Stimulated activated CD4-positive, alpha-beta T cell treated with anti-CD3 and anti-CD28 coated beads, Interleukin-1b, Interleukin-23, amount 100 ng/mL, for 4 hours (primary cell): ENCODE measurements at places on chromosomes 5 and 9.
A peak's percentile ranks its signal among the peaks of the same experiment; 100 is the strongest.

- no peak for DNase-seq
Measured at GRCh38 chr9:91927922-91928510, 22.0 kb downstream of the ROR2 start.

DNA sequence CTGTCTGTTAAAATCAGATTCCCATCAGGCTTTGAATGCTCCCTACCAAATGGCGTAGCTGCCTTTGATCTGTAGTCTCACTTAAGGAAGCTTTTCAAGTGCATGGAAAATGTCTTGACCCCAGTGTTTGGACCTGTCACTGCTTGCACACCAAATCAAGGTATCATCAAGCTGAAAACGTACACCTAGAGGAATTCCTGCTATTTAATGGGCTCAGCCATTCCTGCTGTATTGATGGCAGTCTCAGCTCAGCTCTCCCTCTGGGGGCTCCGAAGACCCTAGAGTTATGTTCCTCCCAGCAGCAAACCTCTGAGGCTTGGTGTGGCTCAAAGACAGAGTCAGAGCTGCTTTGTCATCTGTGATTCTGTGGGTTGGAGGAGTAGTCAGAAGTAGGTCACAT lies 63.5 kb downstream of the PGM5 start:
- DNase-seq: no peak

DNA sequence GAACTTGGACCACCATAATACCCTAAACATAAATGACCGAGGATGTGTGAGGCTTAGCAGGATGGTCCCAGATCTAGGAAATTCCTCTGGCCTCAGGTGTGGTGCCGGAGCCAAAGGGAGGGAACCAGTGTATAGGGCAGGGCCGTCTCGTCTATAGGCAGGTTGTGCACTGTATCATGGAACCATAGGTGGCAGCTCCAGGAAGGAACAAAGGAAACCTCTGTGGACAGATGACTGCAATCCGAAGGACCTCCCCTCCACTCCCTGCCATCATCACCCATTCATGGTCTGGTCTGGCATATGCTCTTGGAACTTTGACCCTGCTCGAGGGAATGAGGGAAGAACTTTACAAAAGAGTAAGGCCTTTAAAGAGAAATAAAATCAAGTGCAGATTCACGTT lies 2.9 kb upstream of the MACIR start:
- no peak for DNase-seq

DNA sequence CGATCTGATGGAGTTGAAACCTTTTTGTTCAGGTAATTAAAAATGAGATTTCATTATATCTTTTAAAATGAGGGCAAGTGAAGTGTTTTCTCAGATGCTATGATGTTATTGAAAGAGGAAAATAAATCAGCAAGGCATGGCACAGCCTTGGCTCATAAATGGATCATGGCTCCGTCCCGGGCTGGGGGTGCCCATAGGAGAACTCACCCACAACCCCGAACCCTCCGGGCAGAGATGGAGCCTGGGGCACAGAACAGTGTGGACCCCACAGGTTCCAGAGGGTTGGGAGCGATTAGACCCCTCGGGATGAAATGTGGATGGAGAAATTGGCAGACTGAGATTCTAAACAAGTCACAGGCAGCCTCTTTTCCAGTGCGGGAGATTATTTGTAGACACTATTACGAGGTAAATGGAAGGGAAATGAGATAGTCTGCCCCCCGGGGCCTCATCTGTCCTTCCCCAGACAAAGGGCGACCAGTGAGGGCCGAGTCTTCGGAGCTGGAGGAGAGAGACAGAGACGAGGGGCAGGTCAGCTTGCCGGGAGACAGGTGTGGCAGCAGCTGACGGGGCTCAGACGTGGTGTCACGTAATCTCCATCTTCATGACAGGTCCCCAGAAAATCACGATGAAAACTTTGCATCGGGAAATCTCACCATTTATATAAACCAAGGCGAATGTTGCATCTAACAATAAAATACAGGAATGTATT lies 33.7 kb downstream of the NDUFS6 start:
- DNase-seq: no peak

DNA sequence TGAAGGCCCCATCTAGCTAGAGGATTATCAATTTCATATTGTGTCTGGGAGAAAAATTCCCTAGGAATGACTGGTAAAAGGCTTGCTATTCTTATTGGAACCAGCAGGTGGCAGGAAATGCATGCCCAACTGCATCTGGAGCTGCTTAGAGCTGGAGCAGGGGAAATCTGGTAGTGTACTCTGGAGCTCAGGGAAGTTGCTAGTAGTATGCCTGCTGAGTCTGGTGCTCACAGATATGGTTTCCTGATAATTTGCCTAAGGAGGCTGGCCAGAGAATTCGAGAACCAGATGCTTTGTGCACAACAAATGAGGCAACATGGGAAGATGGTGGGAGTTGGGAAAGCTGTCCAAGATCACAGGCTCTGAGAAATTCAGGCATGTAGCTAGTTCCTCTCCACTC lies 53.7 kb downstream of the G3BP1 start:
- no peak for DNase-seq

DNA sequence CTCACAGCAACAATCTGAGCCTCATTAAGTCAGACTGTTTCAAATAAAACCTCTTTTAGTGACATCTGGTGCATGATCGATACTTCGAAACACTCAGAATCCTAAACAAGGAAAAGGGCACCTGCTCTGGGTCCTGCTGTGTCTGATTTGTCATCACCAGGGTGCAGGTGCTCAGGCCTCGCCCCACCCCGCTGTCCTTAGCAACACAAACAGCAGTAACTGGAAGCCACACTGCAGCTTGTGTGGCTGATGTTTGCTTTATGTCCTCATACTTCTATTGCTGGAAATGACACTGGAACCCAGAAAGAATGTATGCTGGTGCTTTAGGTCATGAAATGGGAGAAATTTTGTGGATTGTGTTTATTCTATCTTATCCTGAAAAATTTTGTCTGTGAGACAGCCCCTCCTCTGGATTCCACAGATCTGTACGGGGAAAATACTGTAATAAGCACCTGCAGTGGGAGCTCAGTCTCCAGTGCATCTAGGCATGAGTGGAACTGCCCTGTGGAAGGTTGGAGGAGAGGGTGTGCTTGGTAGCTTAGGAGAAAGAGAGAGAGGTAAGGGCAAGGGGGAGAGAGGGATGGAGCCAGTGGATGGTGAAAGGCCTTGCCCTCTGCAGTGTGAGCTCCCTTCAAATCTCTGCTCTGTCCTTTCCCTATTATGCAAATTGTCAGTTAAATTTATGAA lies 284.2 kb downstream of the SMARCA2 start:
- no peak for DNase-seq

DNA sequence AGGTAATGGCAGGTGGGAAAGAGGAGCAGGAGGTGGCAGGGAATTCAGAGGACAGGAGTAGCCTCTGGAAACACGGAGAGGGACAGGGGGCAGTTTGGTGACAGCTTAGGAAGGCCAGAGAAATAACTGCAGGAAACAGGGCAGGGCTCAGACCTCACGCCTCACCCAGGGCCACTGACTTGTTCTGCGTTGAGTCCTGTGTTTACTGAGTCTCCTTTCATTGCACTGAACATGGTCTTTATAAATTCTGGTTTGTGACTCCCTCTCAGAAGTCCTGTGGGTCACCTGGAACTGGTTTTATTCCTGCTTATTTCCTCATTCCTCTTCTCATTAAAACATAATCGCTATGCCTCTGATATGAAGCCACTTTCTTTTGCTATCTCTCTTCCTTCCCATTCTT lies 55.2 kb upstream of the ZNF622 start:
- DNase-seq: no peak

GRCh38 chr9:132961002-132961401 lies 16.6 kb upstream of the TSC1 start:
- no peak for DNase-seq

DNA sequence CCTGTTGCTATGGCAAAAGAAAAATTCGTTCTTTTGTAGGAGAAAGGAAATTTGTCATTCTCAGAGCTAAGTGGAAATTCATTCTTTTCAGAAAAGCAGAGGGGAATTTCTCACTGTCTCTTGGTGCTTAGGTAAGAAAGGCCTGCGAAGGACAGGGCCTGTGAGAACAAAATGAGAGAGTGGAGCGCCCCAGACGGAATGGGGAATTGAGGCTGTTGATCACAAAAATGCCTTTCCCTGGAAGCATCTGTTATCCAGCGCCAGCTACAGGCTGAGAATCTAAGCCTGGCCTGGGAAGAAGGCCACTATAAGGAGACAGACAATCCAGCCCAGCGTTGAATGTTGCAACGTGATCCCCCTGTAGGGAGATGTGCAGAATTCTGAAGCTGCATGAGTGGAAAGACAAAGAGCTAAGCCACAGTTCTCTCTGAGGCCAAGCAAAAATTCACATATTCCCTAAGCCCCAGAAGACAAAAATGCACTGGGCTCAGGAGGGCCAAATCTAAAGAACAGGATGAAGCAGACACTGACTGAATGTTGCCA lies 44.8 kb upstream of the CLK4 start:
- DNase-seq: no peak

- peak; percentile 66 for DNase-seq
Measured at GRCh38 chr5:170267431-170268152, 30.0 kb downstream of the LCP2 start.

- DNase-seq: no peak
Measured at GRCh38 chr5:158911693-158912363, 187.9 kb downstream of the EBF1 start.

DNA sequence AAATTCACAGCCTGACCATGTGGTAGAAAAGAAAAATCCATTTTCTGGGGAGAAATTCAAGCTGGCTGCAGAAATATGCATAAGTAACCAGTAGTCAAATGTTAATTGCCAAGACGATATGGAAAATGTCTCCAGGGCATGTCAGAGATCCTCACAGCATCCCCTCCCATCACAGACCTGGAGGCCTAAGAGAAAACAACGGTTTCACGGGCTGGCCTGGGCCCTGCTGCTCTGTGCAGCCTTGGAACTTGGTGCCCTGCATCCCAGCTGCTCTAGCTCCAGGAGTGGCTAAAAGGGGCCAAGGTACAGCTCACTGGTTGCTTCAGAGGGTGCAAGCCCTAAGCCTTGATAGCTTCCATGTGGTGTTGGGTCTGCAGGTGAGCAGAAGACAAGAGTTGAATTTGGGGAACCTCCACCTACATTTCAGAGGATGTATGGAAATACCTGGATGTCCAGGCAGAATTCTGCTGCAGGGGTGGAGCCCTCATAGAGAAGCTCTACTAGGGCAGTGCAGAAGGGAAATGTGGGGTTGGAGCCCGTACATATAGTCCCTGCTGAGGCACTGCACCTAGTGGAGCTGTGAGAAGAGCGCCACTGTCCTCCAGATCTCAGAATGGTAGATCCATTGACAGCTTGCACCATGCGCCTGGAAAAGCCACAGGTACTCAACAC lies 49.7 kb downstream of the PTBP3 start:
- no peak for DNase-seq

GRCh38 chr5:76964060-76964459 lies 11.2 kb downstream of the CRHBP start:
- DNase-seq: no peak

- DNase-seq: no peak
Measured at GRCh38 chr5:6372251-6373080, 5.9 kb downstream of the MED10 start.

- no peak for DNase-seq
Measured at GRCh38 chr5:72654231-72654630, 147.0 kb upstream of the ZNF366 start.

DNA sequence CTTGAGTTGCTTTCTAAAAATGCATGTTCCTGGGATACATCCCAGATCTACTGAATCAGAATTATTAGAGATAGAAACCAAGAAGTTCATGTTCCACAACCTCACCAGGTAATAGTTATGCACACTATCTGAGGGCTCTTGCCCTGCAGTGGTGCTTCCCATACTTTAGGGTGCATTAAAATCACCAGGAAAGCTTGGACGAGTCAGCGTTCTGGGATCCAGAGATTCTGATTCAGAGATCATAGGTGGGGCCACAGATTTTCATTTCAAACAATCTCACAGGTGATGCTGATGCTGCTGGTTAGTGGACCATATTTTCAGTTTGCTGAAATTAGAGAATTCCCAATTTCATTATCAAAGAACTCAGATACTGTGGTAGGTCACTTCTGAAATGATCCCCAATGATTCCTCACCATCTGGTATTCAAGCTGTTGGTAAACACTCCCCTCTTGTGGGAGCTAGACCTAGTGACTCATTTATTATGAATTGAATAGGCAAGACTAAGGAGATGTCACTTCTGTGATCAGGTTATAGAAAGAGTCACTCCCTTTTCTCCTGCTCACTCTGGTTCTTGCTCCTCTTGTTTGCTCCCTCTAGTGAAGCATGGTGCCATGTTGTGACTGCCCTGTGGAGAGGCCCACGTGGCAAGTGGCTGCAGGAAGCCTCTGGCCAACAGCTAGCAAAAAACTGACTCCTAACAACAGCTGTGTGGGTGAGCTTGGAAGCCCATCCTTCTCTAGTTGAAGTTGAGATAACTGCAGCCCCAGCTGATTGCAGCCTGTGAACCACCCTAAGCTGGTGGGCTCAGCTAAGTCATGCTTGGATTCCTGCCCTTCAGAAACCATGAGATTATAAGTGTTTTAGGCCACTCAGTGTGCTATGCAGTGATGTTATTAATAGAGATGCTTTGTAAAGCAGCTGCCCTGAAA lies 59.8 kb downstream of the SH3TC2 start:
- no peak for DNase-seq

- no peak for DNase-seq
Measured at GRCh38 chr9:38690574-38690973, 29.4 kb downstream of the FAM240B start.

- no peak for DNase-seq
Measured at GRCh38 chr5:150413176-150413901, 629 bp upstream of the CD74 start.

DNA sequence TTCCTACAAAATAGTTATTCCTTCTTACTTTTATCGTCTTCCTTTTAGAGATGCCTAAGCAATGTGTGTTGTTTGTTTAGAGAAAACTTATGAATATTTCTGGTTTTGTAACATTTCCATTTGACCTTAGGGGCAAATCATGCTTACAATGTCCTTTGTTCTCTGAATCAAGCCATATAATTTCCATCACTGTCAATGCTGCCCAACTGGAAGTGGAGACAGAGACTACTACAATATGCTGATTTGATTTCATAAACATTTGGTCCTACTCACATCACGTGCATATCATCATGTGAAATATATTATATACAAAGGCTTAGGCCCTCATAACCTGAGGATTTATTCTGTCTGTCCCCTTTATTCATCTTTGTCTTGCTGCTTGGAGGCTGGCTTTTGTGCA lies 183.2 kb upstream of the CD180 start:
- no peak for DNase-seq

DNA sequence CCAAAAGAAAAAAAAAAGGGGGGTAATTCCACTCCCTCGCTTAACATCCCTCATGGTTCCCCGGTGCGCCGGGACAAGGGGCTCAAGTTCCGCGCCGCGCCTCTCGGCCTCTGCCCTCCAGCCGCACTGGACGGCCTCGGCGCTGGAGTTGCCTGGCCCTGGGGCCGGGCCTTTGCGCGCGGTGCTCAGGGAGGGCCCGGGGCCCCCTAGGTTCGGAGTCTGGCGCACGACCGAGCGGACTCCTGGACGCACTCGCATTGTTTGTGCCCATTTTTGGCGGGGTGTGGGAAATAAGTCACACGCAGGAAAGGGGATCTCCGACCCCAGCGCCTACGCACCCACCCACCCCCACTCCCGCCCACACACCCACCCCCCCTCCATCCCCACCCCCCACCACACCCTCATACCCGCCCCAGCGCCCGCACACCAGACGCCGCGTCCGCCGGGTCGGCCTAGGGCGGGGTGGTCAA lies 381 bp downstream of the MED22 start:
- peak; percentile 47 for DNase-seq

- DNase-seq: no peak
Measured at GRCh38 chr9:88312517-88313103, 75.6 kb upstream of the SPIN1 start.
